ENCODE measurements at places on chromosomes 7 and 10. TPM values are rescaled to one million over a fixed set of nuclear protein-coding genes. Genes with fewer than 3 reads are reported as not detected.

Gene MYH16
- not detected for polyA plus RNA-seq

Gene MPLKIP
- polyA plus RNA-seq, result 17.7 TPM

Gene HMX3
- not detected for polyA plus RNA-seq

Gene NUTM2E
- polyA plus RNA-seq, result 0.53 TPM

Gene MLXIPL
- polyA plus RNA-seq, result 0.27 TPM

Gene PIP
- not detected for polyA plus RNA-seq

Gene PFKP
- 19.6 TPM for polyA plus RNA-seq

Gene CPVL
- polyA plus RNA-seq, result 11.5 TPM

Gene C10orf105
- 0.27 TPM for polyA plus RNA-seq

Gene ADRB1
- not detected for polyA plus RNA-seq

Gene TUBB8
- 0.10 TPM for polyA plus RNA-seq

Gene CPED1
- 54.1 TPM for polyA plus RNA-seq

Gene FUOM
- polyA plus RNA-seq, result 1.2 TPM
